ENCODE measurements at places on chromosomes 5 and 9. TPM values are rescaled to one million over a fixed set of nuclear protein-coding genes. Genes with fewer than 3 reads are reported as not detected.

- no peak for DNase-seq
Observed at GRCh38 chr9:111058166-111058565, 19.9 kb upstream of the LPAR1 start.

GRCh38 chr5:150731669-150732242, 27.1 kb downstream of the DCTN4 start:
- no peak for DNase-seq

GRCh38 chr9:91276513-91276912, 85.2 kb downstream of the AUH start:
- DNase-seq = no peak

Gene CNTFR
- polyA plus RNA-seq = 8.7 TPM

Gene GKAP1
- 4.3 TPM for polyA plus RNA-seq

GRCh38 chr9:113568571-113569321, 105.2 kb downstream of the RGS3 start:
- no peak for DNase-seq

GRCh38 chr5:2727550-2727949, 23.9 kb downstream of the IRX2 start:
- no peak for DNase-seq

Gene MAP1B
- 0.45 TPM for polyA plus RNA-seq

Gene SLC9A3
- polyA plus RNA-seq = 178 TPM

GRCh38 chr5:129499208-129499852, 39.2 kb downstream of the ADAMTS19 start:
- no peak for DNase-seq

GRCh38 chr9:84778570-84778969, 109.0 kb downstream of the NTRK2 start:
- DNase-seq = no peak

Gene CA9
- polyA plus RNA-seq = 4.5 TPM

DNA sequence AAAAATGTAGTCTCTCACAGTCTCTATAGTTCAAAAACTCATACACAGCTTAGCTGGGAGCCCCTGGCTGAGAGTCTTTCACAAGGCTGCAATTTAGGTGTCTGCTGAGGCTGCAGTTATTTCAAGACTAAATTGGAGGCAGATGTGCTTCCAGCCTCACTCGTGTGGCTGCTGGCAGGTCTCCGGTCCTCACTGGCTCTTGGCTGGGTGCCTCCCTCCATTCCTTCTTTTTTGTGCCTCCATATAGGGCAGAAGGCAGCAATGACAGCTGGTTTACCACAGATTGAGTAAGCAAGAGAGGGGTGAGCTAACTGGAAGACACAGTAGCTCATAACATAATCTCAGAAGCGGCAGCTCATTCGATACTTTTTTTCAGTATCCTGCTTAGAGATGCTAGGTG, 2167.7 kb upstream of the WWC1 start:
- no peak for DNase-seq

Measured in small intestine (tissue), 16 donors.